ENCODE measurements at places on chromosomes 5 and 9.

DNA sequence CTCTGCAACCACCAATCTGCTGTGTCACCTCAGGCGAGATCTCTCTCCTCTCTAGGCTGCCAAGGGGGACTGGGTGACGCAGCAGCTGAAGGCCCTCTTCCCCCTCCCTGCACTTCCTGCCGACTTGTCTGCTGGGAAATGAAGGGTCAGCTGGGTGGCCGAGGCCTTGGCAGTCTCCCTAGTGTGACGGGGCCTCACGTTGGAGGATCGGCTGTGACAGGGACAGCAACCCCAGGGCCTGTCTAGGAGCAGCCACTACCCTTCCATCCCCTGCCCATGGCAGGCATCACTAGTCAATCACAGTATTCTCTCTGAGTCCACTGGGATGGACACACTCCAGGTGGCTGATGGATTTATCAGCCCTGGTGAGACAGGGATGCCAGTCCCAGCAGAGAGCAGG is 107.3 kb upstream of the SARDH start:
- no peak for DNase-seq

- DNase-seq = no peak
Measured at GRCh38 chr9:101578378-101578777, 16.4 kb downstream of the PPP3R2 start.

GRCh38 chr9:17907779-17908508 is 329.1 kb downstream of the SH3GL2 start:
- no peak for DNase-seq

DNA sequence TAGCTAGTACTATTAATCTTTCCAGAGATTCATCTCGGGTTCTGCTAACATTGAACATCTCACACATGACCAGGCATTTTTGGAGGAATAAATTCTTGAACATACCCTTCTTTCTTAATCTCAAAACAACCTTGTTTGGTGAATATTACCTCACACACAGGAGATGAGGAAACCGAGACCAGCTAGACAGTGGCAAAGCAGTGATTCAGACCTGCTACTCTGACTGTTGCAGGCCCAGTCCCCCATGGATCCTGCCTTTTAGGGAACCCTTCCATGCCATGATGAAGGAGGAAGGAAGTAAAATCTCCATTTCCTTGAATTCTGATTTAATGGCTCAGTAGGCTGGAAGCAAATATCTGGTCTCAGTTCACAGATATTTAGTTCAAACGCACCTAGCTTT is 2.6 kb downstream of the PCSK5 start:
- DNase-seq = no peak

GRCh38 chr5:31408814-31409213 is 123.1 kb downstream of the DROSHA start:
- DNase-seq = no peak

DNA sequence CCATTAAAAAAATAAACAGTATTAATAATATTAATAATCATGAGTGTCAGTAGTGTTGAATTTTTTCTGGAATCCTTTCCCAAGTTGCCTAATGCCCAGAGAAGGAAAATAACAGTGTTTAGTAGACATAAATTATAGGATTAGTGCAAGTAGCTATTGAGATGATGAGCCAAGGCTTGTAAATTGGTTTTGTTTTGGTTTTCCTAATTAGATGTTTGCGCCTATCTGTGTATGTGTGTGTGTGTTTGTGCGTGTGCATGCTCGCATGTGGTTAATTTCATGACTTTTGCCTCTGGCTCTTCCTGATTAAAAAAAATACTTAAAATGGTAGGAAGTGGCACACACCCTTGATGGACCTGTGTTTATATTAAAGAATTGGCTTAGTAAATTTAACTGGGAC is 55.4 kb downstream of the FXN start:
- no peak for DNase-seq

GRCh38 chr9:82880336-82881050 is 182.4 kb downstream of the RASEF start:
- DNase-seq = no peak

GRCh38 chr9:18979367-18979766 is 53.6 kb downstream of the SAXO1 start:
- no peak for DNase-seq

- DNase-seq = no peak
Measured at GRCh38 chr5:40549616-40550015, 130.1 kb upstream of the PTGER4 start.

GRCh38 chr5:61268871-61269270 is 63.2 kb upstream of the ZSWIM6 start:
- DNase-seq = no peak

GRCh38 chr5:170389550-170389892 is 354 bp upstream of the KCNMB1 start:
- no peak for DNase-seq

All from GOT3 (cell line).